Hepatocyte (in vitro differentiated cells): ENCODE measurements at places on chromosomes 1 and 21. TPM values are rescaled to one million over a fixed set of nuclear protein-coding genes. Genes with fewer than 3 reads are reported as not detected.

GRCh38 chr1:106961646-106962045, 94.8 kb upstream of the PRMT6 start:
- H3K36me3 ChIP-seq = no peaks in the 10 kb centered on the region
- H3K4me3 ChIP-seq = no peak overlapping the region
- H3K27ac ChIP-seq = no peak overlapping the region
- H3K27me3 ChIP-seq = no peaks in the 10 kb centered on the region

GRCh38 chr1:230280906-230281413, 145.2 kb downstream of the PGBD5 start:
- DNase-seq = no peak
- H3K36me3 ChIP-seq = no peaks in the 10 kb centered on the region
- no peaks in the 10 kb centered on the region for H3K27me3 ChIP-seq
- H3K4me3 ChIP-seq = no peak overlapping the region

- no peak overlapping the region for H3K27ac ChIP-seq
- H3K27me3 ChIP-seq = no peaks in the 10 kb centered on the region
- no peaks in the 10 kb centered on the region for H3K36me3 ChIP-seq
These were observed 690.7 kb downstream of the ADGRL2 start for GRCh38 chr1:82491301-82492048.

DNA sequence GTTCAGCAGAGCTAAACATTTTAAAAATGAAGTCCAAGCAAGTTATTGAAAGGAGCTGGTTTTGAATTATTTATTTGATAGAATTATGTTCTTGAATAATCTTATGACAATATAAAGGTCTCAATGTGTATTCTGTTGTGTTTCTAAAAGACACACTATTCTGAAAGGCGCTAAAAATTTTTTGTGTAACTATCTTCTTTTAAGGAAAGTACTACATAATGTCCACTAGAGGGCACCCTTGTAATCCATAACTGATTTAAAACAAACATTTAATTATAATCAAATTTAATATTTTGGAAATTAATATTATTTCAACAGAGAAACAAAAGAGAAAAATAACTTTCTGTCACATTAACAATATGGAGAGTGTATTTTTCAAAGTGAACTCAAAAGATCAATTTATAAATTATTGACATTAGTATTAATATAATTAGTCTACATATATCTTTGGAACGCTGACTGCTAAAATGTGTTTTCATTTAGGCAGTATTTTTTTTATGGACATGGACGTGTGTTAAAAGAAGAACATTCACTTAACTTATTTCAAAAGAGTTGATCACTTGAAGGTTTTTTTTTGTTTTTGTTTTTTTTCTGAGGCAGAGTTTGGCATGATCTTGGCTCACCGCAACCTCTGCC, 248.4 kb downstream of the DENND1B start:
- H3K4me1 ChIP-seq = no peaks in the 10 kb centered on the region
- no peak overlapping the region for H3K4me3 ChIP-seq
- DNase-seq = peak; percentile 63
- no peaks in the 10 kb centered on the region for H3K36me3 ChIP-seq

- no peaks in the 10 kb centered on the region for H3K36me3 ChIP-seq
- no peak for DNase-seq
- H3K4me3 ChIP-seq = no peak overlapping the region
- H3K4me1 ChIP-seq = no peaks in the 10 kb centered on the region
These were observed 25.9 kb downstream of the ATG4C start for GRCh38 chr1:62809788-62810187.

GRCh38 chr1:167775178-167775577, 53.4 kb downstream of the MPZL1 start:
- H3K36me3 ChIP-seq = peaks cover 4% of the 10 kb centered on the region
- no peak overlapping the region for H3K27ac ChIP-seq
- no peak for DNase-seq

DNA sequence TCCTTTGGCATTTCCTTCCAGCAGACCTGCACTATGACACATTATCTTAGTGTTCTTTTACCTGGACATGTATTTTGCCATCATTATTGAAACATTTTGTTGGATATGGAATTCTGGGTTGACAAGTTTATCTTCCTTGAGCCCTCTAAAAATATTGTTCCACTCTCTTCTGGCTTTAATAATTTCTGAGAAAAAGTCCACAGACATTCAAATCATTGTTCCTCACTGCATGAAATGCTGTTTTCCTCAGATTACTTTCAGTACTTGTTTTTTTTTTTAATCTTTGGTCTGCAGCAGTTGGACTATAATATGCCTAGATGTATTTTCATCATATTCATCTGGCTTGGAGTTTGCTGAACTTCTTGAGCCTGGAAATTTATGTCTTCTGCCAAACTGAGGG, 88.7 kb downstream of the HLCS start:
- no peak overlapping the region for H3K27ac ChIP-seq
- H3K4me1 ChIP-seq = no peaks in the 10 kb centered on the region
- H3K27me3 ChIP-seq = no peaks in the 10 kb centered on the region
- DNase-seq = no peak
- no peaks in the 10 kb centered on the region for H3K36me3 ChIP-seq

GRCh38 chr1:233647073-233647472, 33.2 kb downstream of the KCNK1 start:
- H3K36me3 ChIP-seq = no peaks in the 10 kb centered on the region

DNA sequence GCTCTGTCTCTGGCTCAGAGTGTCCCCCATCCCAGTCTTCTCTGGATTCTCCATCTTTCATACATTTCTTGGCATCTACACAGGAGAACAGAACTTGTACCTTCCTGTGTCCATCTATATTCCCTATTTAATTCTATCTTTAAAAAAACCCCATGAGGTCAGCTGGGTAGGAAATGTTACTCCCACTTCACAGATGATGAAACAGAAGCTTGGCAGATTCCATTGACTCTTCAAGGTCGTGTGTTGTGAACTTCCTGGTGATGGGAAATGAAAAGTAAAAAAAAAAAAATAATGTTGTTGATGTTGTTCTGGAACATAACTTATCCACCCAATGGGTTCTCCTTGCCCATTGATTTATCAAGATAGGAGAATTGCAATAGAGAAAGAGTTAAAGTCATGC, 8.9 kb downstream of the CHI3L2 start:
- no peaks in the 10 kb centered on the region for H3K27me3 ChIP-seq
- no peaks in the 10 kb centered on the region for H3K36me3 ChIP-seq
- no peak for DNase-seq

DNA sequence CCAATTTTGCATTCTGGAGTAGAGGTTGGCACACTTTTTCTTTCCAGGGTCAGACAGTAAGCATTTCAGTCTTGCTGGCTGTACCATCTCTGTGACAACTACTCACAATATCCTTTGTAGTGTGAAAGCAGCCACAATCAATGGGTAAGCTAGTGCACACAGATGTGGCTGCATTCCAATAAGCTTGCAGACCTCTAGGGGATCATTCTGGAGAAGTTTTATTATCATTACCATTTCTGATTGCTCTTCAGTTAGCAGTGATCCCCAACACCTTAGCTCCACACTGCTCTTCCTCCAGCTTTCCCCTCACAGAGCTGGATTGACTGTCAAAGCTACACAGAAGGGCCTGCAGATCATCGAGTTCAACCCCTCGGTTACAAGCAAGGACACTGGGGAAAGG, 9.1 kb downstream of the RXRG start:
- no peaks in the 10 kb centered on the region for H3K4me1 ChIP-seq
- no peak for DNase-seq
- no peak overlapping the region for H3K4me3 ChIP-seq

SPRR1A gene
- not detected in 2 replicates for polyA plus RNA-seq

LCE2A gene
- not detected in 2 replicates for polyA plus RNA-seq

NHLH1 gene
- not detected in 2 replicates for polyA plus RNA-seq

IFI44L gene
- polyA plus RNA-seq = 0.02 and 0.19 TPM in 2 replicates

IGSF9 gene
- polyA plus RNA-seq = 22.5 and 25.4 TPM in 2 replicates

CBR3 gene
- polyA plus RNA-seq = 0.22 and 0.56 TPM in 2 replicates

TMEM52 gene
- polyA plus RNA-seq = 5.3 and 5.8 TPM in 2 replicates

ATP1A2 gene
- 0.80 and 1.5 TPM in 2 replicates for polyA plus RNA-seq
